Ecto neural progenitor cell (in vitro differentiated cells): ENCODE measurements at places on chromosomes 5 and 9.

DNA sequence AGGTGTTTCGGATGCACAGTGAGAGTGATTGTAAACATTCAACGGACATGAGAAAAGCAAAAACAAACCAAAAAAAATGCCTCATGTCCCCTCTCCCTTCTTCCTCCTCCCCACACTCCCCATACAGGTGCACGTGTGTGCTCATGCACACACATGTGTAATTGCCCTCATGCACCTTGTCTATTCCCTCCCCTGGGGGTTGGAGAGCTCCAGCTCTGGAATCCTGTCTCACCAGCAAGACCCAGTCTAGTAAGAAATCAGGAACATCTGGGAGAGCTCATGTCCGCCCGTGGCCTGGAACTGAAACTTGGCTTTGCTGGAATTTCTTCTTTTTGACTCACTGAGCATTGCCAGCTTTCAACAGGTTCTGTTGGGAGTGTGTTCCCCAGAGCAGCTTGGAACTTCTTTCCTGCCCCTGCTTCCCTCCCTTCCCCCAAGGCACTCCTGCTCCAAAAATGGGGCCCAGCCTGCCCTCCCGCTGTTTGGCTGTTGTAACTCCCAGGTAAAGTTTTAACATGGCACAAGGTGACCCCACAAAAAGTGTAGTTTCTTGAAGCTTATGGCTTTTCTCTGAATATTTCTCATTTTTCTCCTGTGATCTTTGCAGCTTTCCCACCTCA, 190.1 kb downstream of the NR3C1 start:
- no peak for DNase-seq

DNA sequence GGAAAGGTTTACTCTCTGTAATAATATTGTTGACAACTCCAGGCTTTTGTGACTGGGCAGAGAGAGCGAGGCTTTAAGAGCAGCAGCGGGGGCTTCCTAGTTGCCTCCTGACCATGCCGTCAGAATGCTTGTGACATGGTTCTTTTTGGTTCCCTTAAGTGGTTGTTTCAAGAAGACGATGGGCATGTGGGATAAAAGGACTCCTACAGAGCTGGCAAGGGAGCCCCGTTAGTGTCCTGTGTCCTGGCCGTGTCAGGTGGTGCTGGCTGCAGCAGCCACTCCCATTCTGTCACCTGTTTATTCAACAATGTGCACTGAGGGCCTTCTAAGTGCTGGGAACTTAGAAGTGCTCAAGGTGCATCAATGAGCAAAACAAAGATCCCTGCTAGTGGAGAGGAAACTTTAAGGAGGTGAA, 19.7 kb downstream of the LCP2 start:
- DNase-seq, result no peak

DNA sequence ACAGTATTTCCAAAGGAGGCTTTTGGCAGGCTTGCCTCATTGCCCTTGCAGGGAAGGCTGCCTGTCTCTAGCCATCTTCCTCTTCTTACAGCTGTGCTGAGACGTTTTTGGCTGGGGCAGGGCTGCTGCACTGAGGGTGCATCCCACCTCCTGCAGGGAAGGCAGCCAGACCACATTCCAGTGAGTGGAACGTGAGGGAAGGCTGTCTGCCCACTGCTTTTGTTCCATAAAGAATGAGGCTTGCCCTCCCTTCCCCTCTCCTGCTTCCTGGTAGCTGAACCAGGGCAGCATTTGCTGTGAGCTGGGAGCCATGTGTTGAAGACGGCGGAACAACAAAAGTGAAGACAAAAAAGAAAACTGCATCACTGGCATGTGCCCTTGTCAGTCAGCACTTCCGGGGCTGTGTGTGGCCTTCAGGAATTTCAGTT, 16.8 kb downstream of the MGAT1 start:
- DNase-seq, result peak; percentile 73

DNA sequence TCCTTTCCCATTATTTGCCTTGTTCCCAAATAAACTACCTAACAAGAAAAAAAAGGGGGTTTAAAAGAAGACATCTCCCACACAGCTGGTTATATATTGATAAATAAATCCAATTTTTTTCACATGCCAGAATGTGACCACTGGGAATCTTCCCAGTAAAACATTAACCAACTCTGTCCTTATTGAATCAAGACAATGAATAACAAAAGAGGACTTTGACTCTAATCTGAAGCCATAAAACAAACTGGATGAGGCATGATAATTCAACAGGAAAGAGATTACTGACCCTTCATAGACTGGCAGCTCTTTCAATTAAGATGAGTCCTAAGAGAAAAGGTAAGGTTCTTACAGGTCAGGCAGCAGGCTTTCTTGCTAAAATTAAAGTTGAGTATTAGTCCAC, 165.8 kb upstream of the CDH6 start:
- DNase-seq, result no peak

GRCh38 chr9:83199240-83199639, 136.3 kb upstream of the RASEF start:
- DNase-seq, result no peak

- DNase-seq, result no peak
Observed at GRCh38 chr5:78339617-78340436, 20.6 kb upstream of the SCAMP1 start.

DNA sequence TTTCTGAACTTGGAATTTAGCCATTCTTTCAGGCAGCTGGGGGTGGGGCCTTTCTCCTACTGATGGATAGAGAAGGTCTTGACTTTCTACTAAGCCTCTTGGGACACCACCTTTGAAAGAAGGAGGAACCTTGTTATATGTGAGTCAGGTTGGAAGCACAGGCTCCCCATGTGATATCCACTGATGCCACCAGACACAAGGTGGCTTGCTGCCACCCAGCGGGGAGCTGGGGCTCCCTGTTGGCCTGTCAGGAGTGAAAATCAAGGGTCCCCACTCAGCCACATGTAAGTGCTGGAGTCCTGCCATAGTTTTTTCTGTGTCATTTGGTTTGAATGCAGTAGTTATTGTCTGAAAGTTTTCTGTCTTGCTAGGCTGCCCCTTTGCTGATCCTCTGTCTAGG, 252.4 kb upstream of the NFIL3 start:
- DNase-seq, result no peak

DNA sequence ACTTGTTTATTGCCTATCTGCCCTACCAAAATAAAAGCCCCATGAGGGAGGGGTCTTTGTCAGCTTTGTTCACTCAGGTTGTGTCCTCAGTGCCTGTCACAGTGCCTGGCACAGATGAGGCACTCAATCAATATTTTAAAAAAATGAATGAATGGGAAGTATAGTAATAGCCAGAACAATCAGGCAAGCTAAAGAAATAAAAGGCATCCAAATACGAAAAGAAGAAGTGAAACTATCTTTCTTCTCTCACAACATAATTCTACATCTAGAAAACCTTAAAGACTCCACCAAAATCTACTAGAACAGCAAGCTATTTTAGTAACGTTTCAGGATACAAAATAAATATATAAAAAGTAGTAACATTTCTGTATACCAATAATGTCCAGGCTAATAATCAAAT, 37.8 kb upstream of the C5orf63 start:
- DNase-seq, result no peak
